Activated T-cell treated with anti-CD3 and anti-CD28 coated beads, Interleukin-2, amount 50 U/mL, for 24 hours (primary cell): ENCODE measurements at places on chromosomes 5 and 9.

GRCh38 chr5:181281984-181282316 is 21.0 kb upstream of the TRIM52 start:
- DNase-seq = no peak

DNA sequence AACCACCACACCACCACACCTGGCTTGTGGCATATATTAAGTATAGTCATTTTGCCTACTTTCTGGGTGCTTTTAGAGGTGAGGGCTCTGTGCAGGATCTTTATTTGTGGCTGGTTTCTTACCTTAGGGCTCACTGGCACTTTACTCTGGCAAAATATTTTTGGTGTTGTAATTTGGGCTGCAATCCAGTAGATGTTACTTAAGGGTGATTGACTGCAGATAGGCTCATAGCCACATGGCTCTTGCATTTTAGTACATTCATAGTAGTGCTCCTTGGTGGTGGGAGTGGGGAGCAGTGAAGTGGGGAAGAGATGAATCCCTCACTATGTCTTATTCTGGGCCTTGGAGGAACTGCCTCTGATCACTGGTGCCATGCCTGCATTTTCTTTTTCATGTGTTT is 376.1 kb upstream of the GRIN3A start:
- DNase-seq = no peak

DNA sequence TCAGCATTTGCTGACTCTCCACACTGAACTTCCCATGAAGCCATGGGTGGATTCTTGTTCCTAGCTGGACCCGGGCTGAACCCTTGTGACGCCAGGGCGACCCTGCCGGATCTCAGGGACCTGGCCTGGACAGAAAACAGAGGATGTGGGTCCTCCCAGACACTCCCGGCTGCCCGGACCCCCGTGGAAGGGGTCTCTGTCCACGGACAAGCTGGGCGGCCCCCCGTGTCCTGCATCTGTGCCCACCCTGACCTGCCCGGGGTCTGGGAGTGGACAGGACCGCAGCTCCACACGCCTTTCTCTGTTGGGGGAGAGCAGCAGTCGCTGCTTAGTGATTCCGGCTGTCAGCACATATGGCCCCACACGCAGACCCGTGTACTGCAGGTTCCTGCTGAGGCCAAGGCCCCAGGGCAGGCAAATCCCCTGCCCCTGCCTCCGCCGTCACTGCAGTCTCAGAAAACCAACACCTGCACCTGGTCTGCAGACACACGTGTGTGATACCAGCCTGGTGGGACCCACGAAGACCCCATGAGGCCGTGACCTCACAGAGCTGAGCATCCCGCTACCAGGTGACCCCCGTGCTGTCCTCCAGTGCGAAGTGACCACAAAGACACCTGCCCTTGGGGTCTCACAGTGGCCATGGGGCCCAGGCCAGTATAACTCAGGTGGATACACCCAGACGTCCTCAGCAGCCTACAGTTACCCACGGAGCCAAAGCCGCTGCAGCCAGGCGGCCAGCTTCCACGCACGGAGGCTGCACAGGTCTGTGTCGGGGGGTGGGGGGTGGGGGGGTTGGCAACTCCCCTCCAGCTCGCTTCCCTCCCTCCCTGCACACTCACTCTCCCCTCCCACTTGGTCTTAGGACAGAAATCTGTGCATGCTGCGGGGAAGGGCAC is 50.6 kb downstream of the NKD2 start:
- DNase-seq = no peak

DNA sequence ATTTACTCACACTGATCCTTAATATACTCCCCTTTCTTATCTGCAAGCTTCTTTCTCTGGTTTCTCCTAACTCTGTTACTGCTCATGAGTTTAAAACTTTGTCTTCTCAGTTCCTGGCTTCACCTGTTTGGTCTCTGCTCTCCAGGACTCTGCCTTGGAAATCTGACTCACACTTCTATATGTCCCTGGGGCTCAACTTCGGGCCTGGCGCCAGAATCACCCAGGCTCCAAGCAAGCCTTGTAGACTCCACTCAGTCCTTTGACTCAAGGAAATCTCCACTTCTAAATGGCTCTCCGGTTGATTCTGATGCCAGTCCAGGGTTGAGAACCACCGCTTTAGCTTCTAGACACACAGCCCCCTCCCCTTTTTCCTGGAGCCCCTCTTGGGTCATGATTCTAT is 57.8 kb downstream of the TMC1 start:
- DNase-seq = no peak

DNA sequence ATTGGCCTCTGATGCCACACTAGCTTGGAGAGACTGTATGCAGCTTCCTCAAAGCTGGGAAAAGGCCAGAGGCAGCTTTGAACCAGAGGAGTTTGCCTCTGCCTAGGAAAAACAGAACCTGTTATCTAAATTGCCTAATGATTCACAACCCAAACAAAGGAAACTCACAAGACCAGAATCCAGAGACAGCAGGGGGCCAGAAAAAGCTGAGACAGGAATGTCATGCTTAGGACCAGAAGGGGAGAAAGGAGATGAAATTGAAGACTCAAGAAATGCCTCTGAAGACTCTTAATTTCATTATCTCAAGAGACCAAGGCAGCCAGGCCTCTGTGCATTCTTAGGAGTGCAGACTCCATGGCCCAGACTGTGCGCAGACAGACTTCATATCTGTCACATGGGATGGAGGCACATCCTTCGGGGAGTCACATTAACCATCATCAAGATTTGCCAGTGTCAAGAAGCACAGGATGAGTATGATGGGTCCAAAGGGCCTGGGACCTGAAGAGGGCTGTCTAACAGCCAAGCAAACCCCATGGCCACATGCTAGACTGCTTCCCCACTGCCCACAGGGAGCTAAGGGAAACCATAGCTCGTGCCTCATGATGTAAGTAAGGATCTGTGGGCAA is 57.3 kb downstream of the ARSB start:
- no peak for DNase-seq

DNA sequence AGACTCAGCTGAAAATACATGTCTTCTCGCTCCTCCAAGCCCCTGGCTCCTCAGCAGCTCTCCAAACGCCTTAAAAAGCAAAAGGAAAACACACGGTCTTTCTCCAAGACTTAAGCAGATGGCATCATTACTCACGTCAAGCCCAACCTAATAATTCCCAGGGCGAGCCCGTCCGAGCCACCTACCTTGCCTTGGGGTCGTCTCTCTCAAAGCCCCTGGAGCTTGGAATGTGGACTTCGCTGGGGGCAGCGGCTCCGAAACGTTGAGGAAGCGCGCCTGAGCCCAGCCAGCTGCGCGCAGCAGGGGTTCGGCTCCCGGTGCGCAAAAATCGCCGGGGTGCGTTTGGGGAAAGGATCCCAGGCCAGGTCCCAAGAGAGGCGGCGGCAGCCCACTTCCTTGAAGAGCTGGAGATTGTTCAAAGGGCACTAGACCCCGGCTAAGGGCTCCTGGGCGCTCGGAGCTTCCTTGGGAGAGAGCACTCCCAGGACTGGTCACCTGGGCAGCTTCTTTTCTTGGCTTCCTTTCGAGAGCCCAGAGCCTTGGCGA is 395 bp downstream of the DRD1 start:
- no peak for DNase-seq

DNA sequence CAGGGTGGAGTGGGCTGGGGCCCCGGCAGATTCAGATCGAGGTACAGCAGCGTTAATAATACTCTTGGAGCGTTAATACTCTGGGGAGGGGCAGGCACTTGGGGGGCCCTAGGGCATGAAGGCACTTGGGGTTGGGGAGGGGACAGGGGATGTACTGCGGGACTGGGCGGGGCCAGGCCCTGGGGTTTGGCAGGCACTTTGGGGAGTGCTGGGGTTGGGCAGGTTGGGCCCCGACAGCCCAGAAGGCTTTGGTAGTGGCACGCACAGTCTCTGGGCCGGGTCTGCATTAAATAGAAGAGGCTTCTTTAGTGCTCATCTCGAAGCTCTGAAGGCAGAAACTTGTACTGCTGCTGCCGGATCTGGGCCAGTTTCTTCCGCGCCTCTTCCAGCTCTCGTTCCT is 7.8 kb upstream of the TPM2 start:
- DNase-seq = no peak

- DNase-seq = no peak
These were observed 11.3 kb downstream of the CARD19 start for GRCh38 chr9:93107151-93107824.

GRCh38 chr9:95512709-95513095 is 4.1 kb downstream of the PTCH1 start:
- no peak for DNase-seq

DNA sequence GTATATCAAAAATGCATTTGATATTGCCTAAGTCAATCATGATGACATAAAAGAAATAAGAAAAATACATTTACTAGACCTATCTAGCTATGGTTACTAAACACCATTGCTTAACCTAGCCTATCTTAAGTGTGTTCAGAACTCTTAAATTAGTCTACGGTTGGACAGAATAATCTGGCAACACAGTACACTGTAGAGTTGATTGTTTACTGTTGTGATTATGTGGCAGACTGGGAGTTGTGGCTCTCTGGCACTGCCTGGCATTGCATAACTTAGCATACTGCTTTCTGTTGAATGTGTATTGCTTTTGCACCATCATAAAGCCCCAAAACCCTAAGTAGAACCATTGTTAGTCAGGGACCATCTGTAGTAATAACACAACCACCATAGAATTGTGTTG is 21.2 kb upstream of the ZFAND5 start:
- DNase-seq = no peak

DNA sequence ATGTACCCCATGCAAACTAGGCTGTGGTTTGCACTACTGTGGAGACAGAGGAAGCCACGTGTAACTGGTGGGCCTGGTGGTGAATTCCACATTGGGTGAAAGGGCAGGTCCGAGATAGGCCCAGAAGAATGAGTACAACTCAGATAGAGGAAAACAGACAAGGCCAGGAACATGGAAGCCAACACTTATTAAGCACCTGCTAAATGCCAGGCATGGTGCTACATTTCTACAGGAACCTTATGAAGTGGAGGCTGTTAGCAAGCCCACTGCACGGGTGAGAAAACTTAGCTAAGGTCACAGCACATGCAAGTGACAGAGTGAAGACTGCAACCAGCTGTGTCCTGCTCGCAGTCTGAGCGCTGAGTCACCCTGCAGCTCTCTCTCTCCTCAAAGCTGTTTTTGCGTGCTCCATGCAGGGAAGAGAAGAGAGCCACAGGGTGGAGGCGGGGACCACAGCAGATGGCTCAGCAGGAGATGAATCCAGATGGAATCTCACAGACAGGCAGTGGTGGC is 65.5 kb upstream of the SPTLC1 start:
- no peak for DNase-seq

GRCh38 chr5:172420235-172420939 is 33.9 kb downstream of the SH3PXD2B start:
- DNase-seq = no peak

DNA sequence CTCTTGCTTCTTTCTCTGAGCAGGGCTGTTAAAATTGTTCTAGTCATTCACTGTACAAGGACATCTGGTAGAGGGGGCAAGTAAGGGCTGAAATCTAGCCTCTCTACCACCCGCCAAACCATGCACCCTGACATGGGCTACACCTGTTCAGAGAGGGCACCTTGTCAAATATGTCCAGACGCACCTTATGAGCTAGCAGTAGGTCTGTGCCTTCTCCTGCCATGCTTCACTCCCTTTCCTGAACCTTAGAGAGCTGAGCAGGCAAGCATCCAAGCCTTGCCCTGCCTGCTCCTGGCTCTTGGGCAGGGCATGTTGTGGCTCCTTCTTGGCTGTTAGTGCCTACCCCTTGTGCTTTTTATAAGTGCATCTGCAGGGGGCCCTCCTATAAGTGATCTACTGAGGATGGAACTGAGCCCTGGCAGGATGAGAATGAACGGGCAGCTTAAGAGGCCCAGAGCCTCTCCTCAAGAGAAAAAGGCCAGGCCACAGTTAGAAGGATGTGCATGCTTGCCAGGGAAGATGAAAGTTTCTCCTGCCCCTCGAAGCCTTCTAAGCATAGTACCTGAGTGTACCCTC is 3.8 kb upstream of the NEUROG1 start:
- DNase-seq = no peak

DNA sequence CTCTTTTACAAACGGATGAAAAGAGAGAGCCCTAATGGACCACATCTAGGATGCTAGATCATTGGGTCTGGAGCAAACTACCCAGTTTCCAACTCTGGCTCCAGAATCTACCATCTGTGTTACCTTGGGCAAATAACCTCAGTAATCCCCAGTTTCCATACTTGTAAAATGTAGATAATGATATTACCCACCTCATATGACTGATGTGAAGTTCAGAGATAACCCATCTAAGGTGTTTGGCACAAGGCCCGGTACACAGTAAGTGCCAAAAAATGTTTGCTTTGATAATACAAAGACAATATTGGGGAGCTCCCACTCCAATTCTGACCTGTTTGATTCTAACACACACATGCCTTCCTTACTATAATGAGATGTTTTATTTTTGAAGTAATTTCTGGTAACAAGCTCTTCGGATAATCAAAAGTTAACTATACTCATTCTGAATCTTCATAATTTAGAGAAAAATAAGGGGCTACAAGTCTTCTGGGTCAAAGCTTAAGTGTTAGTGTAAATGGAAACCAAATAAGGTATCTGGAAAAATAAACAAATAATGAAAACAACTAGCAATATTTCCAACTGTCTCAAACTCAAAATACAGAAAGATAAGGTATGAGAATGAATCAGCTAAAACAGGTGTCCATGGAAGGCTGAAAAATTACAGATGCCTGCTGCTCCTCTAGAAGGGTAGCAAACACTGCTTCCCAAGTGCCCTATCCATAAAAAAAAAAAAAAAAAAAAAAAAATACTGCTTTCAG is 30.4 kb downstream of the ELL2 start:
- DNase-seq = no peak
